NCI-H1105 treated with DMSO at 0.1 percent for 48 hours (cell line): ENCODE measurements at places on chromosomes 1 and 21.

DNA sequence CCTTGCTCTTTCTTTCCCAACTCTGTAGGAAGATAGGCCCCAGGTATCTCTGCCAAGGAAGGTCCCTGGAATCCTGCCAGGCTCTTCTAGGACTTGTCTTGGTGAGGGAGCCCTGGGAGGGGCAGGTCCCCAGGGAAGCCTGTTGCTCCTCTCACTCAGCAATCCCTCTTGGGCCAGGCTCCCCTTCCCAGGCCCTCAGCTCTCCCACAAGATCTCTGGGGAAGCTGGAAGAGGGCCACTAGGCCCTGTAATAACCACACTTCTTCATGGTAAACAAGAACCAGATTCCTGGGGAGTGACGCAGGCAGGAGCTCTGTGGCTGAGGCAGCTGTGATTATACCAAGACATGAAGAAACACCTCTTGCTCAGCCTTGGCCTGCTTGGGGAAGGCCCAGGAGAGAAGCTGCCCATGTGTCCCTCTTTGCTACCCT lies 9.9 kb upstream of the MAPKAPK2 start:
- no peak for DNase-seq

- no peak for DNase-seq
Measured at GRCh38 chr1:35539824-35540261, 17.4 kb downstream of the KIAA0319L start.

GRCh38 chr1:54011316-54012007 lies 6.5 kb downstream of the LDLRAD1 start:
- no peak for DNase-seq

DNA sequence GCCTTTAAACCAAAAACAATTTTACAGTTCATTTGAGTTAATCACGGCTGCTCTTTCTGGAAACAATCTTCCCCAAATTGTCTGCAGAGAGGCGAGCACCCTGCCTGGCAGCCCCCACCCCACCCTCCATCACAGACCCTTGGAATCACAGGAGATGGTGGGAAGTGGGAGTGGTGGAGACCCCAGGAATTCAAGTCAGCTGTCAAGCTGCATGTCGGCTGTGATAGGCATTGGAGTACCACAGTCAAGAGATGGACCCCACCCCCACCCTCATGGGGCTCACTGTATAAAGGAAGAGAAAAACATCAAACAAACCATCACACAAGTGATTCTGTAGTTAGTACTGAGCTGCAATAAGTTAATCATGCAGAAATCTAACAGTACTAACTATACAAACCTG lies 360.4 kb downstream of the MATN1 start:
- no peak for DNase-seq

- DNase-seq, result no peak
Measured at GRCh38 chr1:201468501-201468843, 516 bp downstream of the PHLDA3 start.

GRCh38 chr1:64839261-64839660 lies 94.4 kb downstream of the RAVER2 start:
- no peak for DNase-seq
